Stimulated activated CD4-positive, alpha-beta T cell treated with anti-CD3 and anti-CD28 coated beads, Interleukin-15, amount 100 ng/mL, for 1 hour (primary cell): ENCODE measurements at places on chromosomes 6 and 20.

- no peak for DNase-seq
Measured at GRCh38 chr6:4953440-4953839, 50.4 kb downstream of the RPP40 start.

DNA sequence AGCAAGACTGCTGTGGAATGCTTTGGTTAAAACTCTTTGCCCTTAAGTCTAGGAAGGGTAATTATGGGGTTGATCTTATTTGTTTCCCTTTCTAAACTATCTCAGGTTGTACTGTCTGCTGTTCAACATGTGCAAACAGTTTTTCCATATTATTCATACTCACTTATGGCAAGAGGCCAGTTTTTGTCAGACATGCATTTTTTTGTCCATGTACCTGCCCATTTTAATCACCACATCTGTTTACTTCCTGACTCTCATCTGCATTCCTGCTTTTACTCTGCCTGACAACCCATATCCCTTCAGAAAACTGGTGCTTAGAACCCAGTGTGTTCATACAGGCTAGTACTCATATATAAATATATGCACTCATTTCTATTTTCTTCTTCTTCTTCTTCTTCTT, 80.3 kb downstream of the LPA start:
- no peak for DNase-seq

DNA sequence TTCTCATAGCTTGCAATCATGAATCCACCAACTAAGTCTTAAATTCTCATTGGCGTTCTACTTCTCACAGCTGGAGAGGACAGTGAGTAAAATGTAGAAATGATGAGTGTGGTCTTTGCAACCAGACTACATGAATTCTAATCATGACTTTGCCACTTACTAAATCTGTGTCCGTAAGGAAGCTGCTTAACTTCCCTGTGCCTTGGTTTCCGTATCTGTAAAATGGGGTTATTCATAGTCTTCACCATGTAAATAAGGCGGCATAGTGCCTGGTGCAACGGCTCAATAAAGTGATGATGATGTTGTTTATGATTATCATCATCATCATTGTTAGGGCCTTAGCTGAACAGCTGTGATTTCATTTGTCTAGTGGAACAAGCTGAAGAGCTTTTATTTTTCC, 12.6 kb downstream of the CFAP206 start:
- DNase-seq: no peak

- DNase-seq: no peak
Measured at GRCh38 chr6:111725446-111726112, 119.9 kb upstream of the TRAF3IP2 start.

GRCh38 chr6:138078491-138078890, 28.7 kb downstream of the PERP start:
- DNase-seq: no peak

DNA sequence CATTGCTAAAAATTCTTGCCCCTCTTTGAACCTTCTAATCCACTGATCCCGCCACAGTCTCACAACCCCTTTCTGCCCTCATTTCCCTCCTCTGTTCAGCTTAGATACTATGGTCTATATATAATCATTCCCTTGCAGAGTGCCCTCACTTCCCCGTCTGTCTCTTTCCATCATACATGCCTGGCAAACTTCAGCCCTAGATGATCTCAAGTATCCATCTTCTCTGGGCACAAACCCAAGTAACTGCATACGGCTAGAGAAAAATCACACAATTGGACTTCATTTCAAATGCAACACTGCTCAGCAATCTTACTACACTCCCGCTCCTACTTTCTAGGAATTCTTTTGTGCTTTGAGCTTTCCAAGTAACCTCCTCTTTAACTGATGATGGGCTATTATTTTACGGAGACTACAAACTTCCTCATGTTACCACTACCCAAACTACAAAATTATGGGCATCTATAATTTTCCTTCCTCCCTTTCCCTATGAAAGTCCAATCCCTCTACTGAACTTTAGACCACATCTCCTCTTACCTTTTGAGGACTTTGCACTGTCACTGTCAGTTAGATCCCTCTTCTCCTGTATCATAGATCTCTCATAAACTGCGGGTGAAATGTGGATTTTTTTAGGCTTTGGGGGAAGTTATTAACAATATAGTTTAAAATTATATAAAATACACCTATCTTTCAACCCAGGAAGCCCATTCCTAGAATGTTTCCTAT, 135.6 kb downstream of the BTBD9 start:
- no peak for DNase-seq

DNA sequence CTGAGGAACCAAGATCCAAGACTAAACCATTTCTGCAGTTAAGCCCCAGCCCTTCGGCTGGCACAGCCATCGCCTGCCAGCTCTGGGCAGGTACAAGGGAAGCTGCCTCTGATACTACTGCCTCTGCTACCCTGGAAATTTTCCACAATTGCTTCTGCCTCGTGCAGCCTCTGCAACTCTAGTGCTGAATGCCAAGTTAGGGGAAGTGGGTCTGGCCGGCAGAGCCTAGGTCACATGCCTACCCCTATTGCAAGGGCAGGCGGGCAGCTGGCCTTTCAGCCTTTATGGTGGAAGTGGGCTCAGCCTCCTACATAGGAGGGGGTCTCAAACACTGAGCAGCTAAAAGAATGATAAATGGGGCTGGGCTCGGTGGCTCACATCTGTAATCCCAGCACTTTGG, 44.5 kb upstream of the TULP1 start:
- DNase-seq: no peak
